Activated CD4-positive, alpha-beta memory T cell treated with anti-CD3 and anti-CD28 coated beads for 36 hours (primary cell): ENCODE measurements at places on chromosomes 6 and 20.

DNA sequence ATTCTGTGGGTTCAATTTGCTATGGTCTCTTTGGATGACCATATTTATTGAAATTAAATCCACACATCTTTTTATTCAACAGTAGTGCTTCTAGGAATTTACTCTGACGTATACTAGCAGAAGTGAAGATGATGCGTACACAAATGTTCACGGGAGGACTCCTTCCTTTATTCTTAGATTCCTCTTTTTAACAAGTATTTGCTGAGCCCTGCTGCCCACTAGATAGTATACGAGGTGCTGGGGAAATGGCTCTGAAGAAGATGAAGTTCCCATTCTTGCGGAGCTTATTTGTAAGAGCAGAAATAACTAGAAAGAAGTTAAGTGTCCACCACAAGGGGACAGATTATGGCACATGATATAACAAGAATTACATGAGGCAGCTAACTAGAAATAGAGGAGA is 145.2 kb downstream of the DOK5 start:
- DNase-seq, result no peak

DNA sequence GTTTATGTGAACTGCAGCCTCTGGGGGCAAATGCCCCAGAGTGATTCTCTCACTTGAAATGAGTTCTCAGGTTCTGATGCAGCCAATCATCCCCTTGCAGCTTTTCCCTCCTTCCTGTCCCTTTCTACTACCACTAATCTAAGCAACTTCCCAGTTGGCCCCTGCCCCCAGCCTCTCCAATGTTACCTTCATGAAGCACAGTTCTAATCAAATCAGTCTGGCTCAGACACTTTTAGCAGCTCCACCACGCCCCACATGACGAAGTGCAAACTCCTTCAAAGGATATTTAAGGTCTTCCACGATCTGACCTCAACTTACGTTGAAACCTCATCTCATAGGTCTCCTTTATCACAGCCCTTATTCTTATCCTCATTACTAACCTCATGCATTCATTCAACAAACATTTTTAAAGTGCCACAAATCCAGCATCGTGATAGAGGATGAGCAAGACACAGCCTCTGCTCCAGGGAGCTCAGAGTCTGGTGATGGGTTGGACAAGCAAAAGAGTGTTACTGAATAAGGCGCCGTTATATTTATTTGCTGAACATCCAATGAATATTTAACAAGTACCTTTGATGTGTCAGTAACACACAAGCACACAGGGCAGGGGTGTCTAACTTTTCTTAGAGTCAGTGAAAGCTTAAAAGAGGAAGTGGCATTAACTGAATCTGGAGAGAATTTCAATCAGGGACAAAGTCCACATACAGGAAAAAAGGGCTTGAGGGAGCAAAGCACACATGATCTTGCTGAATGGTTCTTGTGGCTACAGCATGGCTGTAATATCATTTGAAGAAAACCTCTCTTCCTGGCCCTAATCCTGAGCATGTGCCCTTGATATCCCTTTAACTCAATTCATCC is 20.4 kb upstream of the DTNBP1 start:
- no peak for DNase-seq

- peak; percentile 36 for DNase-seq
Observed at GRCh38 chr6:107735906-107736635, 88.0 kb downstream of the SCML4 start.

DNA sequence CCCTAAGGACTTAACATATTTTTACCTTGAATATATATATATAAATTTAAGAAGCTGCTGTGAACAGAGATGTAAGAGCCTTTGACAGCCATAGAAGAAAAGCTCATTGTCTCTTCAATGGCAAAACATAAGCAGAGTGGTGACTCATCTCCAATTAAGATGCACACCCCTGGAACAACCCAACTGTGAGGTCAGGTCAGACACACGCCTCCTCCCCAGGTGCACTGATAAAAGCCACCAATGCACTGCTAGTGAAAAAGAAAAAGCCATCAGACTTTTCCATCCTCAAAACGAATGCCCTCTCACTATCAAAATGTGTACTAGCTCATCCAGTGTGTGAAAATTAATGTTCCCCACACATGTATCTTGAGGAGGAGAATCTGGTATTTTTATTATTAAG is 100.1 kb downstream of the SMLR1 start:
- no peak for DNase-seq

- no peak for DNase-seq
Observed at GRCh38 chr20:63280929-63281545, 8.4 kb downstream of the ARFGAP1 start.

- DNase-seq, result no peak
Observed at GRCh38 chr20:40582531-40582930, 106.5 kb downstream of the MAFB start.

DNA sequence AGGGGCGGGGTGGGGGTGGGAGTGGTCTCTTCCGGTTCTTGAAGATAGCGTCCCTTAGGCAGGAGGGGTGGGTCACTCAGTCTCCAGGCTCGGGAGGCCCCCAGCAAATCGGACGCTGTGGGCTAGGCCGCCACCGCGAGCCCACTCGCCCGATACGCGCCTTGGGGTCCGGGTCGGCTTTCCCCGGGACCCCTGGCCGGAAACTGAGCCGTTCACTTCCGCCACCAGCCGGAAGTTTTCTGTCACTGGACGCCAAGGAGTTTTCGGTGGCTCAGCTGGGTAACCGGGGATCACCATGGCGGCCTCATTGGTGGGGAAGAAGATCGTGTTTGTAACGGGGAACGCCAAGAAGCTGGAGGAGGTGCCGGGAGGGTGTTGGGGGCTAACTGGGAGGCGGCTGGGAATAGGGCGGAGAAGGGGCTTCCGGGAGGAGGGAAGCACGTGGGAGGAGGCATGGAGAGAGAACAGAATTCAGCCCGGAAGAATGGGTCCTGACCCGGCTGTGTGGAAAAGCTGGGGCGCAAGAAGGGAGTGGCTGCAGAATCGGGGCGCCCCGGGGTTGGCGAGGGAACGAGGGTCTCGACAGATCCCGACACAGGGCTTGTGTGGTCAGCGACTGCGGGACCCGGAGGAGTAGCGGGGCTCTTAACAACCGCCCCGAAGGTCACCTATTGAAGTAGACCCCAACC is at the start of gene ITPA:
ITPA (plus strand) TSS at position 242 of the 689 bp plus-strand sequence; CDS start at position 296, 54 bp downstream.
- peak; percentile 75 for DNase-seq
